ENCODE measurements at places on chromosomes 12 and 14.
A peak's percentile ranks its signal among the peaks of the same experiment; 100 is the strongest.

DNA sequence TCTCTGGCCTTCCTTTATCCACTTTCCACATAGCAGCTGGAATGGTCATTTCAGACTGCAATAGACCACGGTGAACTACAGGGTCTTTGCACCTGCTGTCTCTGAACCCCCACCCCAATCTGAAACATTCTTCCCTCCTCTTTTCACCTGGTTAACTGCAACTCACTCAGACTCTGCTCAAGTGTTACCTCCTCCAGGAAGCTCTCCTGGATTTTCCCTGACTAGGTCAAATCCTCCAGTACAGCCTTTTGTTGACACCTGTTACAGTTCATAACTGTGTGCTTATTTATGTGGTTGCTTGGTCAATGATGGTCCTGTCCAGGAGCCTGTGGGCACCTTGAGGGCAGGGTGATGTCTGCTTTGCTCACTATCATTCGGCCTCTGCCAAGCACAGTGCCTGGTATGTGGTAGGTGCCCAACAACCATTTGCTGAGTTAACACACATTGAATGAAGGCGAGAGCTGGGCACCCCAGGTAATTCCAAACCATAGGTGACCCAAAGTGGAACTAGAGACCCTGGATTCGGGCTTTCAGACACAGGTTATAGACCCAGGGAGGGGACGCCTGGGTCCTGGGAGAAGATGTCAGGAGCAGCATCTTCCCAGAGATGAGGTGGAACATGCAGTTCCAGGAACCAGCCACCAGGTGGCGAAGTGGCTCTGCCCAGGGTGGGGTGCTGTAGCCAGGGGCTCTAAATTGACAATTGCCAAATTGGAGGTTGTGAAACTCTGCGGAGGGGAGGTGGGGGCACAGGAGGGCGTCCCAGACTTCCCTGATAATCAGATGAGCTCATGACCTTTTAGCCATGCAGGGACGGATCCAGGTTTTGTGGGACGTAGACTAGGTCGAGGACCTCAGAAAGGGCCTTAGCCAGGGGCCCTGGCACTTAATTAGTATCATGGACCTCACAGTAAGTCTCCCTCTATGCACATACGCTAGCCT, 28.1 kb downstream of the TRPV4 start:
- peak; percentile 71 for DNase-seq

DNA sequence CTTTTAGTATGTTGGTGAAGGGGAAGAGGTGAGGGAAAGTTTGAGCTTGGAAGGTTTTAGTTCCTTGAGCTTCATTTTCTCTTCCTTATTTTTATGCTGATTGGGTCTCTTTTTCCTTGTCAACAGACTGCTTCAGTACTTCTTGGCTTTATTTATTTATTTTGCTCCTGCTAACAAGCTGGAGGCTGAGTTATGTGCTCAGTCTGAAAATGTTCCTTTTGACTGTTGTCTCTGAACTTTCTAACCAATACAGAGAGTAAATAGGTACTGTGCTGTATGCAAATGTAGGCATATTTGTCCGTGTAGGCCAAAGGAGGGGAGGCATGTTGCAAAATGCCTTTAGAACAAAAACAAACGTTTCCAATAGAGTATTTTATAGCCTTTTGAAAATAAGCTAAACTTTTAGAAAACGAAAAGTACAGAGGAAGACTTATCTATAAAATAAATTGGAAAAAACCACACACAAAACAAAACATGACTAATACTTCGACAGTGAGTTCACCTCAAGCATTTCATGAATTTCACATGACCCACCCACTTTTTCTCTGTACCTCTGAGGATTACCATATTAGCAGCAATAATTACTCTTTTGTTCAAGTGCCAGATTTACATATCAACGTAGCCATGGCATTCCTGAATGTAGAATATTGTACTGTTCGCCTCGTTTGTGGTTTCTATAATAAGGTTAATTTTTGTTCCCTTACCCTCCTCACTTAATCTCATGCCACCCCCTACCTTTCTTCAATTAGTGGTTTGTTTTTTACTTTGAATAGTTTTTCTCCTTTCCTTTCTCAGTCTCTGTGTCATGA, 4.7 kb upstream of the CREBL2 start:
- DNase-seq, result no peak

DNA sequence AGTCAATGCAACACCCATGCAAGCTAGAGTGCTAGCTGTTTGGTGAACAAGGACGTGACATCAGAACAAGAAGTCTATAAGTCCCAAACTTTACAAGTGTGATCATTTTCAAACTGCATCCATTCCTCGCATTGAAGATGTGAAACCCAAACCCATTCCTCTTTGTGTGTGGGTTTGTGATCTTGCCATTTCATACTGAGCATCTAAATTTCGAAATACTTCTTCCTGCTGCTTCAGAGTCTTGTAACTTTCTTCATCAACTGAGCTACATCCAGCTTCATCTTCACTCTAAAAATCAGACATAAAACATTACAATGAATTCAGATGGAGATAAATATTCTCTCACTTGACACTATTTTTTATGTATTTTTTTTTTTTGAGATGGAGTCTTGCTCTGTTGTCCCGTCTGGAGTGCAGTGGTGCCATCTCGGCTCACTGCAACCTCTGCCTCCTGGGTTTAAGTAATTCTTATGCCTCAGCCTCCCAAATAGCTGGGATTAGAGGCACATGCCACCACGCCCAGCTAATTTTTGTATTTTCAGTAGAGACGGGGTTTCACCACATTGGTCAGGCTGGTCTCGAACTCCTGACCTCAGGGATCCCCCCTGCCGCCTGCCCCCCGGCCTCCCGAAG, 4.8 kb upstream of the ZCCHC8 start:
- DNase-seq, result no peak

- DNase-seq, result no peak
Measured at GRCh38 chr12:66799551-66799950, 120.7 kb upstream of the GRIP1 start.

DNA sequence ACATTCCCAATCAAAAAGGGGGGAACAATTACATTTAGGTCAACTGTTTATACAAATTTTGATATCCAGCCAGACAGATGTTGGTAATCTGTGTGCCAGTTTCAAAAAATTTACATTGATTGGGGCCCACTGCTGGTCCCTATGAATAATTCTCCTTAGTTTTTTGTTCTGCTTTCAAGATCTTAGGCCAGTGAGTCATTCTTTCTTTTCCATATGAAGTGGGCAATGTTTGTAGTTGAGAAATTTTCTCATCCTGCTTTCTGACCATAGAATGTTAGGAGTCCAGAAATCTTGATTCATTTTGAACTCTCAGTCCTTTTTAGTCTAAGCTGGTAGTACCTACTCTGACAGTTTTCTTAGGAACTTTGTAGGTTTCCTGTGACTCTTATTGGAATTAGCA, 244.3 kb downstream of the DIO2 start:
- no peak for DNase-seq

- no peak for DNase-seq
Measured at GRCh38 chr14:38254571-38255407, 1.1 kb downstream of the CLEC14A start.

DNA sequence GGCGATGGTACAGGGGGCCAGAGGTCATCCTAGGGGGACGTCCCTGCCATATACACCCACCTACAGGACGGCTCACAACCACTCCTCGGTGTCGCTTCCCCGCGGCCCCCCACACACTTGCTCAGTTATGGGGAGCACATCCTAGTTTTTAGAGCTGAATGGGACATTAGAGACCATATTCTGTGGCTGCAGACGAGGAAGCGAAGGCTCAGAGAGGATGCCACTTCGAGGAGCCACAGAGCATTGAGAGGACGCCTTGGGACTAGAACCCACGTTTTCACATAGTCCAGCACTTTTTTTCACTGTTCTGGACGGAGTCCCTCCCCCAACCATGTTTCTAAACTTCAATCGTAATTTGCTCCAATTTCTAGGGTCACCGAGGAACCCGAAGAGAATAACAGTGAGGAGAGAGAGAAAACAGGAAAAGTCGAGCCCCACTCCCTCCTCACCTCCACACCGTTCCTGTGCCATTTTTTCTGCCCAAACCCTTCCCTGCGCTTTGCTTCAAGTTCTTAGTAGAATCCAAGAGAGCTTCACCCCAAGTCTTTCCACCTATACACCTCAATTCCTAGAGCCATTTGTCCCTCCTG, 641 bp upstream of the ASCL1 start:
- no peak for DNase-seq

- DNase-seq, result no peak
Measured at GRCh38 chr12:132426349-132427173, 63.4 kb upstream of the FBRSL1 start.
